Activated T-cell treated with anti-CD3 and anti-CD28 coated beads for 4 hours (primary cell): ENCODE measurements at places on chromosomes 13 and 19.
A peak's percentile ranks its signal among the peaks of the same experiment; 100 is the strongest.

GRCh38 chr19:9586764-9587163 is 2.5 kb upstream of the ZNF121 start:
- DNase-seq = peak; percentile 72

- peak; percentile 6 for DNase-seq
Observed at GRCh38 chr19:29576761-29577648, 29.1 kb upstream of the POP4 start.

DNA sequence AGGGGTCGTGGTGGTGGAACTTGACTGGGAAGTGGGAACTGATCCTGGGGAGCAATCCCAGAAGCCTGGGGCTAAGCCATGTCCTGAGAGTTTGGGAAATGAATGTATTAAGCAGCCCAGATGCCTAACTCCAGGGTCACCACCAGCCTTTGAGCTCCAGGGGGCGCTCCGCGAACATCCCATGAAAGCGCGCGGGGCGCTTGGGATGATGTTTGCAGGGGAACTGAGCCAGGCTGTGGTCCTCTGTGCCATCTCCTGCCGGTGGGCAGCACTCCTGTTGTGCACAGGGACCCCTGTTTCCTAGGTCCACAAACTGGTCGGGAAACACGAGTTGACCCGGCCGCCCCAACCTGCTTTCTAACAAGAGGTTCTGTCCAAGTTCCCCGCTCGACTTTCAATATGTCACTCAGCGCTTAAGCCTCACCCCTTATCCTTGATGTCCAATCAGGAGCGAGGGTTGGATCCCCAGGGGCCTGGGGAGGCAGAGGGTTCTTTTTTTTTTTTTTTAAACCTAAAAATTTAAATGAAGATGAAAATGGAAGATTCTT is 14.4 kb downstream of the LEUTX start:
- DNase-seq = peak; percentile 60

- peak; percentile 12 for DNase-seq
Observed at GRCh38 chr19:39679056-39679790, 23.5 kb downstream of the LGALS16 start.

GRCh38 chr13:74476788-74477187 is 342.6 kb upstream of the KLF12 start:
- DNase-seq = no peak

- no peak for DNase-seq
Observed at GRCh38 chr13:100349594-100349993, 239.0 kb downstream of the GGACT start.

- no peak for DNase-seq
Observed at GRCh38 chr19:48961051-48961649, 4.0 kb upstream of the FTL start.

GRCh38 chr13:73767747-73768315 is 366.4 kb downstream of the KLF12 start:
- DNase-seq = peak; percentile 11
